Glutamatergic neuron (in vitro differentiated cells): ENCODE measurements at places on chromosomes 13 and 19.
A peak's percentile ranks its signal among the peaks of the same experiment; 100 is the strongest.

- no peak for DNase-seq
Measured at GRCh38 chr19:40469011-40469410, 2.2 kb downstream of the SPTBN4 start.

GRCh38 chr19:39187552-39187943 is 9.2 kb upstream of the NCCRP1 start:
- DNase-seq: no peak

- no peak for DNase-seq
Measured at GRCh38 chr19:44648631-44649251, 5.0 kb downstream of the PVR start.

DNA sequence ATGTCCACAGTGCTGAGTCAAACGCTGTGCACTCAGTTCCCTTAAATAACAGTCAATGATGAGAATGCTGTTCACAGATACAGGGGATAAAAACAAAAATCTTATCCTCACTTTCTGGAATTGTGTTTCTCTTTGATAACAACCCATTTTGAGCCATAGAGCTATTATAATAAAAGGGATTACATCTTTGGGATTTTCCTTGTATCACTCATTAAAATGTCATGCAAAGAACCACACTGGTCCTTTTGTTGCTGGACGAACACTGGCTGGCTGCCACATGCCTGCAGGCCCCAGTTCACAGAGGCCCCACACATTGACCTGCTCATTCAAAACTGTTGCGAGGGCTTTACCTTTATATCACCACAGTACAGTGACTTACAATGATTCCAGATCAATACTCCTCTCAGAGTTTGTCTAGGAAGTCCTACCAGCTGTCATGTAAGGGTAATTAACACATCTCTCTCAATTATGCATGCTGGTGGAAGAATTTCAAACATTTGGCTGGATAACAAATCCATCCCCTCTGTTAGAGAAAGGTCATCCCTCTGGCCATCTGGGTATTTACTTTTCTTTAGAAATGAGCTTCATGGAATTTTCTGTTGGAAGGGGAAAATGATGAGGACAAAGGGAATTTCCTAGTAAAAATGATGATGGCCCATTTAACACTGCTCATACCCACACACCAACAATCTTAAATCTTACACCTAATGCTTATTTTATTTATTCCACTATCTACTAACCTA is 85.9 kb downstream of the MBNL2 start:
- no peak for DNase-seq

- DNase-seq: peak; percentile 42
Measured at GRCh38 chr19:1206864-1207450, 1.4 kb downstream of the STK11 start.

DNA sequence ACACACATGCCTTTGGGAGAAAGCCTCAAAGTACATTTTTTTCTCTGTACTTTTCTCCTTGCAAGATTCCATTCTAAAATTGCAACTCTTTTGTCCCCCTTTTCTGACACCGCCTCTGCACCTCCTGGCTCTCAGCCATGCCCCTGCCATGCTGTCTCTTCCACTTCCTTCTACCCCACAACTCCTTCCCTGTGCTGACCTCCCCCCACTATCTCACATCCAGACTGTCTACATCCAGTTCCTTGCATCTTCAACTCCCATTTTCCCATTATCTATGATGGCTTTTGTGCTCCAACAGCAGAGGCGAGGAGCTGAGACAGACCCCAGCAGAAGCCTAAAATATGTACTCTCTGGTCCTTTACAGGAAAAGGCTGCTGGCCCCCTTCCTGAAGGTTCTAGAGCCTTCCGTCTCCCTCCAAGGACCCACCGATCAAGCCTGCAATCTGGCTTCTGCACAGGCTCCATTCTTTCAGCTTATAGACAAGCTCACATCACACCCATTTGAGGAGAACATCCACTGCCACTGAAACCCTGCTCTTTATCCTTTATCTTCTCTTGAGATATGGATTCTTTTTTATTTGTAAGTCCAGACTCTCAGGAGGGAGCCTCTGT is 50.2 kb downstream of the RFX2 start:
- DNase-seq: no peak

- no peak for DNase-seq
Measured at GRCh38 chr19:28196961-28197360, 1016.0 kb downstream of the UQCRFS1 start.

DNA sequence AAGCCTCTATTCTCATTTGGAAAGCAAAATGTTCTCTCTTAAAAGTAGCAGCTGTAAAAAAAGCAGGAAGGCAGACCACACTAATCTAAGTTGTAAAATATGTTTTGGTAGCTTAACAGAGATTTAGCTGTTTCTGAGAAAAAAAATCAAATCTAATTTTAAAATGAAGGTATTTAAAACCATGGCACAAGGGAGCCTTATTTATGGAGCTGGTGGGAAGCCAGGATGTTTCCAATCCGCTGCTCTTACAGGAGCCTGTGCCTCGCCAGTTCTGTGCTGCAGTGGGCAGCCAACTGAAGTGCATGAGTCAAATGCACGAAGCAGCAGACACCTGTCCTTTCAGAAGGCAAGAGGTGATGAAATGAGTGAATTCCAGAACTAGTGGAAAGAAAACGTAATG is 28.2 kb downstream of the GPC6 start:
- DNase-seq: no peak

DNA sequence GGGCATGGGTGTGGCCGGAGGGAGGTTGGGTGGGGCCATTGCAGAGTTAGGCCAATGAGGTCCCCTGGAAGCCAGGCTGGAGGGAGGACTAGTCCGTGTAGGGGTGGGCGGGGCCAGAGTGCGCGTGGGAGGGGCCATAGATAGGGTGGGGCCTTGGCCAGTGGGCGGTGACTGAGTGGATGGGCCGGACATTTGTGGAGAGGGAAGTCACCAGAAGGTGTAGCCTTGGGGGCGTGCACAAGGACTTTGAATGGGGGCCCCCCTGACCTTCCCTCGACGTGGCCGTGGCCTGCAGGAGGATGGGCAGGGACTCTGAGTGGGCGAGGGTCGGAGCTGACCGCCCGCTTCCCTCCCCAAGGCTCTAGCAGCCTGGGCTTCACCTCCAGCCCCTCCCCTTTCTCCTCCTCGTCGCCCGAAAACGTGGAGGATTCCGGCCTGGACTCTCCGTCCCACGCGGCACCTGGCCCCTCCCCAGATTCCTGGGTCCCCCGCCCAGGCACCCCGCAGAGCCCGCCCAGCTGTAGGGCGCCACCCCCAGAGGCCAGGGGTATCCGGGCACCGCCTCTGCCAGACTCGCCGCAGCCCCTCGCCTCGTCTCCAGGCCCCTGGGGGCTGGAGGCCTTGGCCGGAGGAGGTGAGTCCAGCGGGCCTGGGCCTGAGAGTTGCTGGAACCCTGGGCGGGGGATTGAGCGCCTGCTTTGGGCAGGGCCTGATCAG is 16.5 kb upstream of the B3GNT3 start:
- peak; percentile 80 for DNase-seq

DNA sequence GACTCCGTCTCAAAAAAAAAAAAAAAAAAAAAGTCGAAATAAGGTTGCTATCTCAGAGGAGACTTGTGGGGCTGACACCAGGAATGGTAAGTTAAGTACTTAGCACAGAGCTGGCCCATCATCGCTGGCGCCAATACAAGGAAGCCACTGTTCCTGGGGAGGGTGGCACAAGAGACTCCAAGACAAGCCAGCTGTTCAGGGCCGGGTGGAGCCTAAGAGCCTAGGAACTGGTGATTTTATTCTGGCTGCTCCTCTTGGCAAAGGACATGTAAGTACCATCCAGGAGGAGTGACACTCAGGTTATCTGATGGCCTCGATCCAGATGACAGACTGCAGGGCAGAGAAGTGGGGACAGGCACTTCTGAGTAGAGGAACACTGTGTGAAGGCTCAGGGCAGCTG is 3.8 kb downstream of the ELOF1 start:
- DNase-seq: no peak
